Stimulated activated CD8-positive, alpha-beta memory T cell treated with anti-CD3 and anti-CD28 coated beads, Interleukin-15, amount 100 ng/mL, for 4 hours (primary cell): ENCODE measurements at places on chromosomes 2 and 18.

DNA sequence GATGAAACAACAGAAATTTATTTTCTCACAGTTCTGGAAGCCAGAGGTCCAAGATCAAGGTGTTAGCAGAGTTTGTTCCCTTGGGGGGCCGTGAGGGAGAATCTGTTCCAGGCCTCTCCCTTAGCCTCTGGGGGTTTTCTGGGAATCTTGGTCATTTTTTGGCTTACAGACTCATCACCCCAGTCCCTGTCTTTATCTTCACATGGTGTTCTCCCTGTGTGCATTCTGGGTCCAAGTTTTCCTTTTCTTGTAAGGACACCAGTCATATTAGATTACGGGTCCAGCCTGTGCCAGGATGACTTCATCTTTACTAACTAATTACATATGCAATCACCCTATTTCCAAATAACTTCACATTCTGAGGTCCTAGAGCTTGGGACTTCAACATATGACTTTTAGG, 292.5 kb upstream of the TRIB2 start:
- no peak for DNase-seq

GRCh38 chr2:43274055-43274454, 47.6 kb upstream of the ZFP36L2 start:
- DNase-seq: no peak

DNA sequence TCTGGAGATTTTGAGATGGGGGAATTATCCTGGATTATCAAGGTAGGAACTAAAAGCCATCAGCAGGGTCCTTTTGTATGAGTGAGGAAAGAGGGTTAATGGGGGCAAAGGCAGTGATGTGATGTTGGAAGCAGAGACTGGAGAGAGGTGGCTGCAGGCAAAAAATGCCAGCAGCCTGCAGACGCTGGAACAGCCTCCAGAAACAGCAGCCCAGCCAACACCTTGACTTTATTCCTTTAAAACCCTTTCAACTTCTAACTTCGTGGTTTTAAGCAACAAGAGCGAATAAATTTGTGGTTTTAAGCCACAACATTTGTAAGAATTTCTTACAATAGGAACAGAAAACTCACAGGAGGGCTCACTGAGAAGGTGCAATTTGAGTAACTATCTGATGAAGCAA, 523.1 kb upstream of the HS6ST1 start:
- DNase-seq: no peak

DNA sequence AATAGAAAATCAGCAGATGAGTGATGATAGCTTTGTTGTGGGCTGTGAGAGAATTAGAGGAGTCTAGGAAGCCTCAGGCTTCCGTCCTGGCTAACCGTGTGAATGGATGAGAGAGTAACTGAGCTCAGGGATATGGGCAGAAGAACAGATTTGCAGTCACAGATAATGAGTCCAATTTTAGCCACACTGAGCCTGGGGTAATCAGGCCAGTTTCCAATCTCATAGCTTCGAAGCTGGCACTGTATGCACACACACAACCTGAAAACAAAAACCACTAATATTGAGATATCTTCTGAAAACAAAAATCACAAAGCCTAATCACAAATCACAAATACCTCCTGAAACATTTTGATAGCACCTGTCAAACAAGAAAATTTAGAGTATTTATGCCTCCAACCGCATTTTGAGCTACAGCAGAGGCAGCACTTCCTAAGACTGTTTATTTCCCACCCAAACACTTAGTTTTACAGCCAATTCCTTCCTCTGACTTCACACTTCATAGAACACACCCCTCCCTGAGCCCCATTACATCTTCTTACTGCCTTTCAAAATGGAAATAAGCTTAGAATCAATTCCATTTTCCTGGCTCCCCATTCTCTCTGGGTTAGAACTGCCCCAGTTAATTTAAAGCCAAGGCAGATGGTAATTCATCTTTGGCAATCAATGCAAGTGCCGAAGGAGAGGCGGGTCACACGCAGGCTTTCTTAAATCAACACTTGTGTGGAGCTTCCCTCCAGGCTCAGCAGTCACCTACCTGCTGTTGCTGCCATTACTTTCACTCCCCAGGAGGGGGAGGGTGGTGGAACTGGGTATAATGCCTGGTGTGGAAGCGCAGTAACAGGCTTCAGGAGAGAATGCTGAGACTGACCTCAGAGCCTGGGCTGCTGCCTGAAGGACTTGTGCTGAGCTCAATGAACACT, 18.9 kb downstream of the TTR start:
- no peak for DNase-seq

GRCh38 chr2:16015903-16016265, 75.5 kb downstream of the MYCN start:
- DNase-seq: no peak

DNA sequence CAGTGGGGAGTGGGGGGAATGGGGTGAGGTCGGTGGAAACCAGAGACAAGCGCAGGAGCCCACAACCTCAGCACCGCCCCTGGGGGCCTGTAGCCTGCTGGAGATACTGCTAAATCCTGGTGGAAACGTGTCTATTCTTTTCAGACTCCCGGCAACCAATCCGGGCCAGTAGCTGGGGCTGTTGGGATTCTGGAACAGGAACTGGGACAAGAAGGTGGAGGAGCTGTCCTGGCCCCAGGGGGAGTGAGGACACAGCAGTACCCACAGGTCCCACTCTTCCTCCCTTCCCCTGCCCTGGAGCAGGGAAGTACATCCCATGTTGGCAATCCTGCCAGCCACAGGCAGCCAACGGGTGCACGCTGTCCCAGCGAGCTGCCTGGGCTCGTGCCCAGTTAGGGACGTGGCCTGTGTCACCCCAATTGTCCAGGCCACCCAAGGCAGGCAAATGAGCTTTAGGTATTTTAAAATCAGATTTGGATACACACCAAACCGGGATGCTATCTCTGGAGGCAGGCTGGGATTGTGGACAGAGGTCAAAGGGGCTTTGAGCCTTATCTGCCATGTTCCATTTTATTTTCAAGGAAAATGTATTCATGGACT, 51.8 kb downstream of the HS1BP3 start:
- no peak for DNase-seq

- DNase-seq: no peak
These were observed 371.8 kb upstream of the SLC14A2 start for GRCh38 chr18:45243340-45244110.

GRCh38 chr2:217398860-217399259, 539.0 kb upstream of the TNP1 start:
- no peak for DNase-seq

- no peak for DNase-seq
These were observed 15.0 kb upstream of the CTDP1 start for GRCh38 chr18:79664525-79665125.
